ENCODE measurements at places on chromosomes 2 and 18.

- DNase-seq: no peak
Measured at GRCh38 chr2:48651158-48651790, 33.6 kb downstream of the GTF2A1L start.

DNA sequence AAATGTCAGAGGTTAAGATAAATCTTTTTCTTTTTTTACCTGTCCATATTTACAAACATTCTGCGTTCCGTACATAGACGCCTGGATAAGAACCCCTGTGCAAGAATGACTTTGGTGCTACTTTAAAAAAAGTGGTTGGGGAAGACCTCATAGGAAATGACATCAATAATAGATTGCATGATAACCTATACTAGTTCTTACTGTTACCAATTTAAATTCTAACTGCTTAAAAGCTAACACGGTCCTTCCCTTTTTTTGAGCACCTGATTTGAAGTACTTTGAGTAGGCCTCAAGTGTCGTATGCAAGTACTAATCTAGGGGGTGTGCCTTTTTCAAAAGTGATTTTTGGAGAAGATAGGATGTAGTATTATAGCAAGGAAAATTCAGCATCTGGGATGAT lies 2.1 kb downstream of the SLC39A10 start:
- no peak for DNase-seq

- peak; percentile 11 for DNase-seq
Measured at GRCh38 chr2:176554101-176555048, 285.1 kb downstream of the MTX2 start.

DNA sequence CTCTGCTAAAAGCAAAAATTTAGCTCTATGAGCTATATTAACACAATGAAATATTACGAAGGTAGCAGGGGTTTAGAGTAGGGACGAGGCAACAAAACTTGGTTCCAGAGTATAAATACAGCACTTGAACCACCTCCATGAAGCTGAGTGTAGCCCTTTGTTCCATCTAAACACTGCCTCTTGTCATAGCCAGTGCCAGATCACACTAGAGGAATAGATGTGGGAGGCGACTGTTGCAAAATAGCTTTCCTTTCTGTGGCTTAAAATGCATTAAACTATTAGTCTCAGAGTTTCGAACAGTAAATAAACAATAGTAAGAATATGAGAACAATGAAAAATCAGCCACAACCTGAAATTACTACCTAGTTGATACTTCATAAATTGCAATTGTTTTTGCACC lies 29.8 kb downstream of the PIEZO2 start:
- DNase-seq: no peak

- DNase-seq: no peak
Measured at GRCh38 chr2:236790963-236791362, 221.3 kb downstream of the ACKR3 start.

GRCh38 chr2:65003037-65003436 lies 13.8 kb downstream of the SLC1A4 start:
- DNase-seq: no peak

DNA sequence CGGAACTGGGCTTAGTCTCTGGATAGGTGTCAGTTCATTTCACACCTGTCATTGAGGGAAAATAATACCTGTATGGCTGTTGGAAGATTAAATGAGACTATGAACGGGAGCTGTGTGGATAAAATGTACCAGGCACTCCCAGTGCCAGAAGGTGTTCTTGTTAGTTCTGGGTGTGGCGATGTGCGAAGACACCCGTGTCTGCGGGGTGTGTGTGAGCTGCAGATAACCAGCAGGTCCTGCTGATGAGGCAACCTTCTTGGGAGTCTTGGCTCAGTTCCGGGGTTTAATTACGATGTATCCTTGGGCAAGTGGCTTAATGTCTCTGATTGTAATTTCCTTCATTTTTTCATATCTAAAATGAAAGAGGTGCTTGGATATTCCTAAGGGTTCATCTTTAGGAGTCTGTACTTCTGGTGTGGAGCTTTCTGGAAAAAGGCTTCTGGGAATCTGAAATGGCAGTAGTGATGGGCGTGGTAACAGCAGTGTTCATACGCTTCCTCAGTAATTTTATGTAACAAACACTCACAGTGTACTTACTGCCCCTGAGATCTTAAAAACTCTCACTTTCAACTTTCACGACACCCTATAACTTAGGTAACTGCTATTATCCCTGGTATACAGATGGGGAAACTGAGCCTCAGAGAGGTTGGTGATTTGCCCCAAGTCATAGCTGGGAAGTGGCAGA lies 35.0 kb downstream of the NEDD4L start:
- no peak for DNase-seq

- no peak for DNase-seq
Measured at GRCh38 chr2:26668856-26669750, 23.4 kb upstream of the KCNK3 start.

DNA sequence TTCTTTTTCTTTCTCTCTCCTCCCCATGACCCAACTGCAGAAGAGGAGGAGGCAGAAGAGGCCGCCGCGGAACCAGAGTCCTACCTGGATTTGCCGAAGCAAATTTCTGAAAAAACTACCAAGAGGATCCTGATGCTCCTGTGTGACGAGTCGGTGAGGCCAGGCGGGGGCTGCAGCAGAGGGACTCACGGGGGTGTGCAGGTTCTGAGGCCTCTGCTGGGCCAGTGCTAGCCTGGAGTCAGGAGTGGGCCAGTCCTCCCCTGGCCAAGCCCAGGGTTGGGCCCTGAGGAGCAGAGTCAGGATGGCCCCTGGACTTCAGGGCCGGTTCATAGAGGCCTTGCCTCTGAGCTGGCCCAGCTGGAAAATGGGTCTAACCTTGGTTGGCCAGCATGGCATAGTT lies 29.3 kb downstream of the OTOF start:
- no peak for DNase-seq

DNA sequence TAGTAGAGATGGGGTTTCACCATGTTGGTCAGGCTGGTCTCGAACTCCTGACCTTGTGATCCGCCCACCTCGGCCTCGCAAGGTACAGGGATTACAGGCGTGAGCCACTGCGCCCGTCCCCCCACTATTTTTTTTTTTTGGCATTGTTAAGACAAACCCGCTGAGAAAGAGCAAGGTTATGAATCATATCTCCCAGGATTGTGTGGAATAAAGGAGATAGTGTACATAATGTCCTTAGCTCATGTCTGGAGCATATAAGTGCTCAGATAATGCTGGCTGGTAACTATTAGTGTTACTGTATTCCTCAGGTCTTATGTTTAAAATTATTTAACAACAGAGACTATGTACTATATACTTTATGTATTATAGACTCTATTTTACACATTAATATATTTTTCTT lies 36.0 kb downstream of the TTC27 start:
- no peak for DNase-seq

- no peak for DNase-seq
Measured at GRCh38 chr2:239930871-239931771, 94.0 kb downstream of the NDUFA10 start.

GRCh38 chr2:222294996-222295367 lies 3.8 kb downstream of the PAX3 start:
- no peak for DNase-seq

GRCh38 chr18:72700961-72701710 lies 157.0 kb upstream of the CBLN2 start:
- no peak for DNase-seq

GRCh38 chr2:10186868-10187535 lies 64.5 kb downstream of the RRM2 start:
- DNase-seq: no peak

DNA sequence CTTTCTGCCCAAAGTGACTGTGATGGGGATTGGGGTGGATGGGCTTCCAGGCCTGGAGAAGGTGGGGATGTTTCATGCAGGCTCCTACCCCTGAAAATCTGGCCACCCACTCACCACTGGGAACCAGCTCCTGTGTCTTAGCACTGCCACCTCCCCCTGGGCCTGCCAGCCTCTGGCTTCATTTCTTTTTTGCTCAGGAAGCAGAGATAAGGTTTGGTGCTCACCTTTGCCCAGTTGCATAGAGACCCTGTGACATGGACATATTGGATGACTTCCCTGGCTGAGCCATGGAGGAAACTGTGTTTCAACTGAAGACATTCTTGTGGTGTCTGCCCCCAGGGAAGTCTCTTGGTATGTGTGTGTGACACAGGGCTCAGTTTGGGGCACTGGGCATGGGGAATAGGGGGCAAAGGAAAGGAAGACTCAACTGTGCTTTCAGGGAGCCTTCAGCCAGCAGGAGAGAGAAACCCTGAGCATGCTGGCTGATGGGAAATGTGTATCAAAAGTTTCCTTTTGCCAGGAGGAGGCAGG lies 16.7 kb downstream of the CTIF start:
- DNase-seq: no peak

DNA sequence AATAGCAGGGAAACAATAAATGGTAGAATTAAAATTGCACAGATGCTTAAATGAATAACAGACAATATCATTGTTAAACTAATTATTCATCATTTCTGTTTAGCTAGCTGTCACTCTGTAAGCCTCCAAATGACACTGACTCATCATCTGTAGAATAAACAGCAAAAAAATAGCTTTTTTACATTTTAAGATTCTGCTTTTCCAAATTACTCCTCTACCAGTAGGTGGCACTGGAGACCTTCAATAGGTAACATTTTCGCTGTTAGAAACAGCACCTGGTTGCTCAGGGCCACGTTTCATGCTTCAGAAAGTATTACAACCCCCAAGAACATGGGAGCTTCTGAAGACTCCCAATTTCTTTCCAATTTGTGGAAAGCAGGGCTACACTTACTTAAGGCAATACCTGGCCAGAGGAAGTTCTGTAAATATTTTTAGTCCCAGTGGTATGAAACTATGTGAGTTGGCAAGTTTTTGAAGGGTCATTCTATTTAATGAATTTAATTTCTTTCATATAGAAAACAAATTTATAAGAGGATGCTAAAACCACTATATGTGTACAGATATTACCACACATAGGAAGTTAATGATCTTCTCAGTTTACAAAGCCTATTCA lies 45.4 kb downstream of the TTN start:
- DNase-seq: peak; percentile 20
